NCI-H460 (cell line): ENCODE measurements at places on chromosomes 3 and 15. TPM values are rescaled to one million over a fixed set of nuclear protein-coding genes. Genes with fewer than 3 reads are reported as not detected.
A peak's percentile ranks its signal among the peaks of the same experiment; 100 is the strongest.

- peak; percentile 64 for DNase-seq
Observed at GRCh38 chr3:48232734-48233133, 8.2 kb upstream of the ZNF589 start.

DNA sequence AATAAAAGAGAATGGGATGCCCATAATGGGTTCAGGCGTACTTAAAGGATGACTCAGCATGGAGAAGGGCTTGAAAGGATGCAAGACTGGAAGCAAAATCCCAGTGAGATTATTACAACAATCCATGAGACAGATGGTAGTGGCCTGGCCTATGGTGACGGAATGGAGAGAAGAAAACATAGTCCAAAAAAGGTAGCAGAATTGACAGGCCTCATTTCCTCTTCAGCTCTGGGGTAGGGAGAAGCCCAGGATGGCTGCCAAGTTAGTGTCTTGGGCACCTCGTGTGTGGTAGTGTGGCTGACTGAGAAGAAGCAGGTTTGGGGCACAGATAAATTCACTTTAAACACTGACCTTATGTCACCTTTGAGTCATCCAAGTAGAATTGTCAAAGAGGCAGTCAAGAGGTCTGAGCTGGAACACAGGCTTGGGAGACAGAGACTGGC lies 18.1 kb downstream of the MB21D2 start:
- DNase-seq: no peak

GRCh38 chr3:31133541-31133940 lies 239.1 kb upstream of the GADL1 start:
- DNase-seq: no peak

DNA sequence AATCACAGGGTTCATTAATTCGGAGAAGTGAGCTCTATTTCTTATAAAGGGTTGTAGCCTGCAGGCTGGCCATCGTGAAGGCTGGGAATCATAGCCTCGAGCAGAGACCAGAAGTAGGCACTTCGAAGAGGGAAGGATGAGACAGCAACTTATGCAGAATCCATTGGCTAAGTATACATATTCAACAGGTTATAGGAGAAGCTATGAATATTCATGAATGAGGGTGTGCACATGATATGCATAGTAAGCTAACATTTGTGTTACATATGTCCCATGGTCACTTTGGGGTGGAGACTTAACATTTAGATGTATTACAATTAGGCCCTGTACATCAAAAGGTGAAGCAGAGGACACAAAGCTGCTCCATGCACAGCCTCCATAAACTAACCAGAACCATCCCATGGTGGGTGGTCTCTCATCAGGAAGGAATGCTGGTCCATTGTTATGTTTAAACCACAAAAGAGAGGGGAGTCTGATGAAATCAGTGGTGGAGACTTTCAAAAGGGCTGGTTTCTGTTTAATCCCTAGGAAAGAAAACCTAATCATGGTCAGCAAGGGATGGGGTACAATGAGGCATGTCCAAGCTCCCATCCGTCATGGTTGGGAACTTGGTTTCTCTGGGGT lies 80.8 kb upstream of the FHIT start:
- DNase-seq: no peak

- DNase-seq: no peak
Observed at GRCh38 chr15:49751191-49751590, 130.3 kb downstream of the DTWD1 start.

DNA sequence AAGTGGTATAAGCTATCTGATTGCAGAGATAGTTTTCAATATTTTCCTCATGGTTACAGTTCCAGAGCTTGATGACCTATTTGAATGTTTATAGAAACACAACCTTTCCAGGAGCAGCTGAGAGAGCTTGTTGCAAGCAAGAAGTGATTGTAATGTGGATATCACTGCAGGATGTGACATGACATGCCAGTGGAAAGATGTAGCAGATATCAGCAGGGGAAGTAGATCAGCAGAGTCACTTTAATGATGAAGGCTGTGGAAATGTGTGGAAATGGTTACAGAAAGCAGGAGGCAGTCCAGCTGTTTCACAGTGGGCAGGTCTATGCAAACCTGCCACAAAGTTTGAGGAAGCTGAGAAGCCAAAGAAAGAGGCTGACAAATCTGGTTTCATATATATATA lies 21.0 kb downstream of the TMEM158 start:
- no peak for DNase-seq

- no peak for DNase-seq
Observed at GRCh38 chr3:151890721-151891141, 17.3 kb downstream of the SUCNR1 start.

DNA sequence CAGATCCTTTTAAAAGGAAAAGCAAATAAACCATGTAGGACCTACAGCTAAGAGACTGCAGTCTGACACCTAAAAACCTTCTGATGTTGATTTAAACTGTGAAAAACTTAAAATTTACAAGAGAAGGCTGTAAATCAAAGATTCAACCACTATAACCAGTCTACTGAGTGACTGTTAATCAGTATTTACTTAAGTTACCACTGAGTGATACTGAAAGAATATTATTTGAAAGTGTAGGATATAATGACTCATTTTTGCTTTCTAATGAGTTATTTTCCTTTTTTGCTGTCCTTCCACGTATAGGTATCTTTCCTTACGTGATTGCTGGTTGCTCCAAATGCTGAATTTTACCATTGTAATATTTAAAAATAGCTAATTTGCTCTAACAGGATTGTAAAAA lies 44.6 kb downstream of the RFX7 start:
- no peak for DNase-seq

- no peak for DNase-seq
Observed at GRCh38 chr3:65558826-65559225, 479.9 kb downstream of the MAGI1 start.

GRCh38 chr3:173977747-173978146 lies 580.2 kb downstream of the NLGN1 start:
- no peak for DNase-seq

The MAPK6 gene
- 153 and 160 TPM in 2 replicates for total RNA-seq
